ENCODE measurements at places on chromosomes 16 and 17.

DNA sequence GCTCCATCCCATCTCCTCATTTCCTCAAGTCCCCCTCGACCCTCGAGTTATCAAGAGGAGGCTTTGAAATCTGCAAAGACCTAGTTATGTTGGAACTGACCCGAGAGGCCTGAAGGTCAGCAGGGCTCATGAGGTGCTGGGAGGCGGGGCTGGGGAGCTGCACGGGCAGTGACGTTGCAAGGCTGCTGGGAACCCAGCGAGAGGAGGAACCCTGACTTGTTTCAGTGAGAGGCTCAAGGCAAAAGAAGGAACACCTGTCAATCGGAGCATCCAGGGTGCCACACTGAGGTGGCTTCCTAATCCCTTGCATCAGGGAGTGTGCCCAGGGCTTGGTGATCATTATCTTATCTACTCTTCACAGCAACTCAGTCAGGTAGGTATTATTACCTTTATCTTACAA is 86.9 kb downstream of the CDH11 start:
- DNase-seq, result no peak

GRCh38 chr17:15261258-15261801 is 3.8 kb downstream of the PMP22 start:
- DNase-seq, result no peak

GRCh38 chr16:8589057-8589899 is 1.0 kb downstream of the TMEM114 start:
- no peak for DNase-seq

DNA sequence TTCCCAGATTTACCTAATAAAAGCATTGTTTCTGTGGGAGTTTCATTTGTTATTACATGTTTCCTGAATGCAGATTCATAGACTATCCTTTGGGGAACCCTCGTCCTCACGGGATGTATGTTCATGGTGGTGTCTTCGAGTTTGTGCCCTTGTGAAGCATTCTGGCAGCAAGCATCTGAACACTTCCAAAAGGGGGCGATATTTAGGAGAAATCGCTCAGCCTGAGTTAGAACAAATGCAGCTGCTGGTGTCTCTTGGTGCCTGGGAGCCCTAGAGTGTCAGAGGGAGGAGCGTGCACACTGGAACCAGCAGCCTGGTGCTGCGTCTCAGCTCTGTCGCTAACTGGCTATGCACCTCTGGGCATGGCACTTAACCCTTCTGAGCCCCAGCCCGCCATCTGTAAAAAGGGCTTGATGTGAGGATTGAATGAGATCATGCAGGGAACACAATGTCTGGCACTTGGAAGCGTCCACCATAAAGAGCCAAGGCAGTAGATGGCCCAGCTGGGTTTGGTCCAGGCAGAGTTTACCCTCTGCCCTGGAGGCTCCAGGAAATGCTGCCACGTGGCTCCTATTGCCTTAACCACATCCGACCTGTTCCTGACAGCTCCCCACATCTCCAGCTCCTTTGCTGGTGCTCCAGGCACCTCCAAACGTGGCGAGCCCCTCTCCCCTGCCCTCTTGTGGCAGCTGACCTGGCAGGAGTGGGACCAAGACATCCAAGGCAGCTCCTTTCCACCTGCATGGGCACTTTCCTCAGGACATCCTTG is 25.0 kb upstream of the C16orf78 start:
- no peak for DNase-seq

DNA sequence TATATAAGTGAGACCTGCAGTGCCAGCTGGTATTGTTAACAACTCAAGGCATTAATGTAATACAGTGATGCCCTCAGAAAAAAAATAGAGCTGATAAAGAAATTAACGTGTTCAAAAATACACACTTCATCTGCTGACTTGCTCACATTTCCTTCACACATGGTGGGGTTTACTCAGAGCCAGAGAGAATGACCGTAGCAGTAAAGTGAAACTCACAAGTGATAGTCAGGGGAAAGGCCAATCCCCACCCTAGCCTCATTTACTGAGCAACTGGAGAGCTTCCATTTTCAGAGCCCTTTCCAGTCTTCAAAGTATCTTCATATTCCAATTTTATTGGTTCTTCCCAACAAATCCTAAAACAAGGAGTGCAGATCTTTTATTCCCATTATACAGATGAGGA is 74.0 kb upstream of the HLF start:
- no peak for DNase-seq

- no peak for DNase-seq
These were observed 13.6 kb downstream of the ATPAF2 start for GRCh38 chr17:18025241-18025944.

DNA sequence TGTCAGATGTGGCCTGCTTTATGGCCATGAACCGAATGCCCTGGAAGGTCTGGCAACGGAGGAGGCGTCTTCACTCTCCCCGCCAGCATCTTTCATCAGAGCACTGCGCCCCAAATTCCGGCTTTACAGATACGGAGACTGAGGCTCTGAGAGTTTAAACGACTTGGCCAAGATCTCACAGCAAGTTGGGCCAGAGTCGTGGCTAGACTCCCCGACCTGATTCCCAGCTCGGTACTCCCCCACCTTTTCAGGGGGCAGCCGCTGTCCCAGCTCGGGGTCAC is 1.7 kb downstream of the NGFR start:
- no peak for DNase-seq

DNA sequence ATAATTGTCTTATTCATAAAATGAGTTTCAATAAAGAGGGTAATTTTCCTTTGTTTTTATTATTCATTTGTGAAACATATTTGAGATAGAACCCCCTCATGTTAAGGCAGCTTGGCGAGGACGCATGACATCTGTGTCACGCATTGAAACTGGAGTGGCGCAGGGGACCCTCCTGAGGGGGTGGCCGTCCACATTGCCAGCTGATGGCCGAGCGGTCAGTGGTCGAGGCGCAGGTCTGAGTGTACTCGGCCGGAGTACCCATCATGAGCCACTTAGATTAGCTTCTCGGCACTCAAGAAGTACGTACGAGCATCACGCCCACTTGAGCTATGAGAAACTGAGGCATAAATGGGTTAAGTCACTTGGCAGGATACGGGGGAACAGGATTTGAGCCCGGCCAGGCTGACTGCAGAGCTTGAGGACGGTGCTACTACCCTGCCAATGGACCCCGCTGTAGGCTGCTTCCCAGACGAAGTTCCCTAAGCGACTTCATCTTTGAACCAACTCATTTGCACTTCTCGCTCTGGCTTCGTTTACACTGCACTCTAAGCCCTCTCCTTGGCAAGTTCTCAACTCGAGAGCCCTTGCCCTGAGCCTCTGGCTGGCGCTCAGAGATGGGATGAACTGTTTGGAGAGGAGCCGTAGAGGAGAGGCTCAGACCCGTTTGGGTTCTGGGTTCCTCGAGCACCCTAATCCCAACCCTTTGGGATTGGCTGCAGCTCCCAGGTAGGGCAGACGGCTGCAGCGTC is 91.8 kb downstream of the SDK2 start:
- no peak for DNase-seq

GRCh38 chr17:31758646-31759045 is 100.4 kb downstream of the COPRS start:
- no peak for DNase-seq

DNA sequence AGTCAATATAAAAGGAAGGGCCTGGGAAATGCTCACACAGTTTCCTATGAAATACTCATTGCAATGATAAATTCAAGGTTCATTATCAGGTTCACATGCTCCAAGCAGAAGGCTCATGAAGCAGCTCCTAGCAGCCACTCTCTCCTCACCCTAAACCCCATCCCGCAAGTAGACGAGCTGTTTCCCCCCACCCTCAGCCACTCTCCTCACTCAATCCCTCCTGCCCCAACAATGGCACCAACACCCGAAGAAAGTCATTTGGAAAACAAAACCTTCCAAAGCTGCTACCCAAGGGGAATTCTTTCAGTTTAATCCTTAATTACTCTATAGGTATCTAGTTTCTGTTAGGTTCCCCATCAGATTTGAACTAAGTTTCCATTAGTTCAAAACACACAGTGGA is 69.7 kb downstream of the CREBBP start:
- no peak for DNase-seq

DNA sequence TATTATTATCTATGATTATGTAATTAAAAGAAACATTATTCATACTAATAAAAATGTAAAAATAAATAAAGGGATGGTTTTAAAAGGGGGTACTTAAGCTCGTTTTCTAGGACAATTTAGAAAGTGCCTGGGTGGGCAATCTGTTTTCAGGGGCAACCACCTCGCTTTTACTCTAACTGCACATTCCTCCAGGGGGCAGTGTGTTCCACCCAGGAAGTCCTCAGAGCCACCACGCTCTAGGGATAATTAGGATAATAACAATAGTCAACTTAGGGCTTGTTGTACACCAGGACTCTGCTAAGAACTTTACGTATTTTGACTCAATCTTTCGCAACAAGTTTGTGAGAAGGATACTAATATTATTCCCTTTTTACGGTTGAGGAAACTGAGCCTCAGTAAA is 396.7 kb upstream of the MAF start:
- no peak for DNase-seq

- no peak for DNase-seq
These were observed 98.4 kb upstream of the GSE1 start for GRCh38 chr16:85514598-85515318.

GRCh38 chr17:33981711-33982601 is 273.1 kb upstream of the CCL2 start:
- no peak for DNase-seq

DNA sequence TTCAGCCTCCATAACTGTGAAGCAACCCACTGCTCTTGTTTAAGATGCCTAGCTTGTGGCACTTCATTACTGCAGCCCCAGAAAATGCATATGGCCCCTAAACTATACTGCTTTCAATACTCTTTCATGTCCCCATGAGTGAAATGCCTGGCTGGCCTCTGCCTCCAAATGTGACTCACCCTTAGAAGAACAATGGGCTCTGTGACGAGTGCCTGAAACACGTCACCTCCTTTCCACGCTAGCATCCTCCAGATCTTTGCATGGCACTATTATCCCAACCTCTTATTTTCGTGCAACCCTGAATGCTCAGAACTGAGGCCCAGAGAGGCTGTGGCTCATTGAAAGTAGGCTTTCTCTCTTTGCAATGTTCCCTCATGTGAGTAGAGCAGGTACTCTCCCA is 233.1 kb downstream of the CBLN1 start:
- no peak for DNase-seq

GRCh38 chr16:31193874-31194273 is 8.7 kb downstream of the PYCARD start:
- DNase-seq, result no peak

DNA sequence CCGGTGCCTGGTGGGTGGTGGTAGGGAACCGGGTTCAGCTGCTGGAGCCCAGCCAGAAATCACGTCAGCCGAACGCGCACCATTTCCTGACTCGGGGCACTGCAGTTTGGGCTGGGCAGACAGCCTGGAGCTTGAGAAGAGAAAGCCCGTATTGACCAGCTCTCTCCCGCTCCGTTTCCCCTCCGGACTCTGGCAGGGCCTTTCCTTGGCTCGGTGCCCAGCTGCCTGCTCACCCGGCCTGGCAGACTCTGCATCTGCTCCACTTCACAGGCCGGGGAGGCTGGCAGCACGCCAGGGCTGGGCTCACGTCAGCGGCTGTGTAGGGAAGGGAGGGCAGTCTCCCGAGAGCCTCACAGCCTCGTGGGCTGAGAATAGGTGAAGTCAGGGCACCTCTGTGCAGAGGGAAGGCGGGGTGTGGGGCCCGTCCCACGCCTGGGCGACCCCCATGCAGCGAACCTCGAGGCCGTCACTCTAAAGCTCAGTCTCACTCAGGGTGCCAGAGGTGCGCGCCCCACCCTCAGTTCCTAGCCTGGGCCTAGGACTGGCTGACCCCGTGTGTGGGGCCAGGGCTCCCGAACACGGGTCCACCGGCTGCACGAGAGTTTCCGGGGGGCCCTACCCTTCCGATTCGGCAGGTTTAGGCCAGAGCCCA is 59.1 kb downstream of the OR1D5 start:
- DNase-seq, result peak; percentile 24

All from stimulated activated CD8-positive, alpha-beta memory T cell treated with anti-CD3 and anti-CD28 coated beads, Interleukin-15, amount 100 ng/mL, for 24 hours (primary cell).